ENCODE measurements at places on chromosomes 3 and 15.

GRCh38 chr3:129425213-129425612 lies 3.2 kb downstream of the EFCAB12 start:
- DNase-seq, result no peak

DNA sequence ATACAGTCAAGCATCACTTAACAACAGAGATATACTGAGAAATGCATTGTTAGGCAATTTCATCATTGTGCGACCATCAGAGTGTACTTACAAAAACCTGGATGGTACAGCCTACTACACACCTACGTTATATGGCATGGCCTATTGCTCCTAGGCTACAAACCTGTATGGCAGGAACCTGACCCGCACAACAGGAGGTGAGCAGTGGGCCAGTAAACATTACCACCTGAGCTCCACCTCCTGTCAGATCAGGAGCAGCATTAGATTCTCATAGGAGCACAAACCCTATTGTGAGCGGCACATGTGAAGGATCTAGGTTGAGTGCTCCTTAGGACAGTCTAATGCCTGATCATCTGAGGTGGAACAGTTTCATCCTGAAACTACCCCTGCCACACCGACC lies 89.7 kb downstream of the SCAPER start:
- DNase-seq, result no peak

DNA sequence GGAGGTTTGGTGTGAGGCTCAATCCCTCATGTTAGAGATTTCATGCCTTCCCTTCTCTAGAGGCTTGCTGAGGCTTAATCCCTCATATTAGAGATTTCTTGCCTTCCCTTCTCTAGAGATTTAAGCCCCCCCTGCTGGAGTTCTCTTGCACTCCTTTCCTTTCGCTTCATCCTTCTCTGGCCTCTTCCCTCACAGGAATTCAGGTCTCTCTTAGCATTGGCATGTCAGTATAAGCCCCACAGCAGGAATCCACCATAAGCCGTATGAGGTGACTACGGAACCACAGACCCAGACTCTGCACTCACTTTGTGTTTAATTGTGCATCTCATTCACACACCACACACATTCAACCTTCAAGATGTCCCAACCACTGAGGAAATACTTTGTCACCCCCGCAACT lies 338.6 kb upstream of the POU1F1 start:
- DNase-seq, result no peak

DNA sequence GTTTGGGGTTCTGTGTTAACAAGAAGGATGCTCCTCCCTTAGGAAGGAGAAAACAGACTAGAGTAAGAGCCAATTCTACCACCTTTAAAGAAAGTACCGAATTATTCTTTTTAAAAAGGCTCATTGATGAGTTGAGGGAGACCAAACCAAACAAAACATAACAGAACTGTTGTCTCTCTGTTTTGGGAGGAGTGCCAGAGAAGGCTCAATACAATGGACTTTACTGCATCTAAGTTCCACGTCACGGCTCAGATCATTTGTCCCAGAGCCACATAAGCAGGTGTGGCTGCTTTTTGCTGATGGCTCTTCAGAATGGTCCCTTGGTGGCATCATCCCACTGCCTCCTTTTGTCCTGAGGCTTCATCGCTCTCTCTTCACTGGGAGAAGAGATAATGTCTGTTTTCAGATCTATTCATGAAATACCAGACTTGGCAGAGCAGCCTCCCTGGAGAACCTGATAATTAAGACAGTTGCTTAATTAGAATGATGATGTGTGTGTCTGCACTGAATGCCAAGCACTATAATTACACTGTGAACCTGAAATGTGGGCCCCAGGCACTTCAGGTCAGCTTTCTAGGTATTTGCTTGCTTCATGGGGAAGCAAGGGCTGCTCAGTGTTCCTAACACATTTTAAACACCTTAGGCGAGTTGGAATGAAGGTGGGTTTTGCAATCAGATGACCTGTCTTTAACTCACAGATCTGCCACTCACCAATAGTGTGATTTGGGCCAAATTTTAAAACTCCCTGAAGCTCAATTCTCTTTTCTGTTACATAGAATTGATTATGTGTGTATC lies 335.2 kb upstream of the MCTP2 start:
- no peak for DNase-seq

DNA sequence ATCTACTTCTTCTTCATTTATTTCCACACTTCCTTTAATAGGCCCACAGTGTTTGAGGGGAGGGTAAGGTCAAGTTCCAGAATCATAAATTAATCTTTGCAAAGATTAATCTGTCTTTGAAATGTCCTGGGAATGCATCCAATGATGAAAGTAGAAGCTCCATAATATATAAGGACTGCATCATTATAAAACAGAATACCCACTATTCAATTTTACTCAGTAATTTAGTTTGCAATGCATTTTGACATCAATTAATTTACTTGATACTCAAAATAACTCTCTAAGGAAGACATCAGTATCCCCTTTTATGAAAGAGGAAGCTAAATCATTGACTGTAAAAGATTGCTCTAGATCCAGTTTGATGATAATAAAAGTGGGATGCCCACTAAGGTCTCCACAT lies 777.2 kb downstream of the GRM7 start:
- no peak for DNase-seq

GRCh38 chr15:73362900-73363299 lies 5.9 kb downstream of the HCN4 start:
- DNase-seq, result no peak

DNA sequence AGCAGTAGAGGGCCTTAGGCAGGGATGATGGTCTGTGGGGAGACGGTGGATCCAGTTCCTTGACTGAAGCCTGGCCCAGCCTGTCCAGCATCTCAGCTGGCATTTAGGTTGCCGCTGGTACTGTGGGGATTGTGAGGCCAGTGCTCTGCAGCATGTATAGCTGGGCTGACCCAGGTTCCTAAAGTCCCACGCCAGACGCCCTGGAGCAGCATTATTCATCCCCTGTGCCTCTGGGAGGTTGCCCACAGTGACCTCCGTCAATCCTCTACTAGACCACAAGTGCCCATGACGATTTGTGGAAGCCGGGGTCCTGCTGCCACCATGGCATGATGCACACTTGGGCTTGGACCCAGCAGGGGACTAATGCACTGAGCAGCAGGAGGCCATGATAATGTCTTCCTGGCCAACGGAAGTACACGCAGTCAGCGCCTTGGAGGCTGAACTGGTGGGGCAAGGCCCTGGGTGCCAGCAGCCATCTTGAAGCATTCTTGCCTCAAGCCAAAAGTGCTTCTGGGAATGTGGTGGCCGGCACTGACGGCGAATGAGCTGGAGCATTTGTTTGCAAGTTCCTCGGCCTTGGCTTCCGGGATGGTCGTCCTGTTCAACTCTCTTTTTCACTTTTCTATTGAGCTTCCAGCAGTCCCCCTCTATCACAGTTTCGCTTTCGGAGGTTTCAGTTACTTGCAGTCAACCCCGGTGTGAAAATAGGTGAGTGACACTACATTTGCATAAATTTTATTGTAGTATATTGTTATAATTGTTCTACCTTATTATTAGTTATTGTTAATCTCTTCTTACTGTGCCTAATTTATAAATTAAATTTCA lies 949.4 kb downstream of the ROBO1 start:
- DNase-seq, result no peak

GRCh38 chr15:93881310-93881709 lies 350.1 kb upstream of the MCTP2 start:
- no peak for DNase-seq

DNA sequence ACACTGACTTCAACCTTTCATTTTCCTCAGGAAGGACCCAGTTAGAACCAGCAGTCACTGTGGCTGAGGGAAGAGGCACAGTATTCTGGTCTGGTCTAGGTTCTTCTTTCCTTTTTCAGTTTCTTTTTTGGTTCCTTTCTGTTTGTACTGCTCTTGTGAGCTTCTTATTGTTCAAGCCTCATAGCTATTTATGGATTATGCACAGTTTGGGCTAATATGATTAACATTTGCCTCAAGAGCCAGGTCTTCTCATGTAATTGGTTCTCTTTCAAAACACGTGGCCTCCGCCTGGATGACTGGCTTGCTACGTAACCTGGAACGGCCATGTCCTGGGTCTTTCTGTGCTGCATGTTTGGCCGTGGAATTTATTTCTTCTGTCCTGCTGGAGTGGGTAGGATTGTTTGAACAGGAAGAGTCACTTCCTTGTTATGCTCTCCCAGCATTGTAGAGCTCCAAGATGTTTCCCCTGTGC lies 43.3 kb downstream of the RBMS3 start:
- peak; percentile 80 for DNase-seq

DNA sequence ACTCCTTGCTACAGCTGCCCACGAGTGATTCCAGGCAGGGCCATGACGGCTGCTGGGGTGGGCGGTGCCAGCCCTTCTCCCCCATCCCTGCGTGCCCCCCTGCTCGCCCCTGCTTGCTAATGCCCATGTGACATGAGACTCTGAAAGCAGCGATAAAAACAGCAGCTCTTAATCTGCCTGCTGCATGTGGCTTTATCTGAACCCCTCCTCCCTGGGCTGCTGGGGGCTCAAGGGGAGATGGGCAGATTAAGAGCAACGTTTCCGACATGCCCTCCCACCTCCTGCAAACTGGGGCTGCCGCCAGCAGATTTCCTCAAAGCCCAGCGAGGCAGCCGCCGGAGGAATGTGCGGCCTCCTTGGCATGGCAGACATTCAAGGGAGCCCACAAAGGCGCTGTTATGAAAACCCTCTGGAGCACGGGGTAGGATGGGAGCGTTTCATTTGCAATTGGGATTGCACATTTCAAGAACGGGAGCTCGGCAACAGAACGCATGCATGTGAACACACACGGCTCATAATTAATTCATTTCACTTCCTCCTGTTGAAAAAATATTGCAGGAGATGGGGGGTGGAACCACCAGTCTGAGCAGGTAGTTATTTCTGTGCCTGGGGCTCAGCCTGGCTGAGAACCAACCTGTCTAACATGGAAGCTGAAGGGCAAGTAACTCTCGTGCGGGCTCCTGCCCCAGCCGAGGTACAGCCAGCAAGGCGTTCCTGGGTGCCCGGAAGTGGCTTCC lies 504.2 kb upstream of the PROK2 start:
- peak; percentile 91 for DNase-seq

DNA sequence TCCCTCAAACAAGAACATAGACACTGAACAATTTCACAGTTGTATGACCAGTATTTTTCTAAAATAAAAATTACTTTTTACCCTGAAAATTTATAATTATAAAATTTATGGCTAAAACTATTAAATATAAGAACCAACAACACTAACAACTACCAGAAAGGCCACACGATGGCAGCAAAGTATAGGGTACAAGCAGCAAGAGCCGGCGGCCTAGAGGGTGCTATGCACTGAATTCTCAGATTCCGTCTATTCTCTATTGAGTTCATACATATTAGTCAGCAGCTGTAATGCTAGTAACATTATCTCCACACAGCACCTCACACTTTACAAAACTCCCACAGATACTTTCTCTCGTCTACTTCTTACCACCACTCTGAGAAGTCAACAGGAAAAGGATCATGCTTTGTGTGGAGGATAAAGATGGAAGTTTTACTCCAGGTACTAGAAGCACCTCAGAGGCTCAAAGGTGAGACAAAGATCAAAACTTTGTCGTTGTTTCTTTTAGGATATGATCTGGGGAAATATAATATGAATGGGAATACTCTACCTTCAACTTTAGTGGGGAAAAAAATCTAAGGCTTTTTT lies 160.5 kb downstream of the FGF12 start:
- DNase-seq, result peak; percentile 84

DNA sequence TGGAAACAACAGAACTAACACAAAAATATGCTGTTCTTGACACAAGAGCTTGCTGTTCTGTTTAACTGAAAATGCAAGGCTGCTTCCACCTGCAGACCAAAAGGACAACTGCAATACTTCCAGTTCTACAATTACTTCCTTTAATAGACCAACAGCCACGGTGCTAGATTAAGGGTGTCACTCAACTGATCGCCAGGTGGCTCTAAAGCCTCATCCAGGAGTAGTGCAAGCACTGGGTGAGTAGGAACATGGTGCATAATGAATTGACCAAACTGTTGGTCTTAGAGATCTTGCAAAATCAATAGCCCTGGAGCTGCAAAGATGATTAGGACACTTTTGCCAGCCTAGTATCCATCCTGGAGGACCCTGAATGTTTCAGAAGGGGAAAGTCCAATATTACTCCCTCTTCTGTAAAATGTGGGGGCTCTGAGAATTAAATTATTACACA lies 3.6 kb upstream of the CLDN16 start:
- DNase-seq, result peak; percentile 42

DNA sequence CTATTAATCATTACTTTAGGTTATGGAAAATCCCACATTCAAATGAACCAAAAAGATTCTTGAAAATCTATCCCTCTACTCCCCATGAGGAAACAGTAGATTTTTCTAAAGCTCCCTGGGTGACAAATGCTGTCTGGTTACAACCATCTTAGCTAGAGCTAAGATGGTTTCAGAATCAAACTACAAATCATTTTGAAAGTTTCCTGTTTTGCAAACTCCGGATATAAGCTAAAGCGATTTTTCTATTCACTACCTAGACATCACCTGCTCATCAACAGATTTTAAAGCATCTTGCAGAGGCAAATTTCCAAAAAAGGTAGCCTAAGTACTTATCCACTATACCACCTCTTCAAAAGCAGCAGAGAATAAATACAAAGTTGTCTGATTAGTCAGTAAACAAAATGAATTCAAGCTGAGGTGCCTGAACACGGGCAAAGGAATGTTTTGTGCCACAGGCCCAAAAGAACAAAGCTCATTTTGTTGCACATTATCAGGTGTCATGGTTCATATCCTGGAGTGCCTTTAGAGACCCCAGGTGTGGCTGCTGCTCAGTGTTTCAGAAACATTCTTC lies 204.9 kb downstream of the TNIK start:
- no peak for DNase-seq

GRCh38 chr3:196756732-196757131 lies 17.1 kb downstream of the PAK2 start:
- DNase-seq, result no peak

- peak; percentile 58 for DNase-seq
Observed at GRCh38 chr3:127791221-127791913, 30.9 kb downstream of the MGLL start.

DNA sequence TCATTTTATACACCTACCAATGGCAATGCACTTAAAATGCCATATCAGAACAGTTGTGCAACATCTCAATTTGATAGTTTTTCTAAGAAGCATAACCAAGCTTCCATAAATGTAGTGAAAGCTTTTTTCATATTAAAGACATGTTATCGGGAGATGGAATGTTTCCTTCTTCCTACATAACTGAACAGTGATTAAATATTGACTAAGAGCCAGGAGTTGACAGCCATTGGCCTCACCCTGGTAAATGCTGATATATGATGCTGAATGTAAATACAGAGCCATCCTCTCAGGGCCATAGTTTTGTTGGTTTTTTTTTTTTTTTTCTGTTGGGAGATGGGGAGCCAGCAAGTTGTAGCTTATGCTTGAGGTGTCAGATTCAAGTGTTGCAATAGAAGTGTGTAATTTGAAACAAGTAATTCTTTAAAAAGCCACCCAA lies 203.3 kb upstream of the IL12A start:
- DNase-seq, result no peak

DNA sequence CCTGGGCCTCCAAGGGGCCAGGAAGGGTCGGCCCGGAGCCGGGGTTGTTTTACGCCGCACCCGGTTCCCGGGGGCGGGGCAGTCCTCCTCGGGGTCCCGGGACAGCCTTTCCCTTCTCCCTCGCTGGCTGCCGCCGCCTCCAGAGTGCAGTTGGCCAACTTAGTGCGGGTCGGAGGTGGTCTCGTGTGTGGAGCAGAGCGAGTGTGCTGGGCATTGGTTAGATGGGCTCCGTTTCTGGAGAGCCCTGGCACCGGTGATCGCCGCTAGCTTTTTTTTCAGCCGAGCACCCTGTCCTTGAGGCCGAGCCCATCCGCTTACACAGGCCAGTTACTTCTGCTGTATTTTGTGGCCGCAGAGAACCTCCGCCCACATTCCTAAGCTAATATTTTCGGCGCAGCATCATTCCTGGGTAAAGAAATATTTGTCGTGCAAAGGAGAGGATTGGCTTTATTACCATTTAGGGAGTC lies 585 bp downstream of the KIF23 start:
- DNase-seq, result peak; percentile 95

- DNase-seq, result no peak
Observed at GRCh38 chr3:136891934-136892855, 30.2 kb downstream of the NCK1 start.
